ENCODE measurements at places on chromosomes 7 and 10. TPM values are rescaled to one million over a fixed set of nuclear protein-coding genes. Genes with fewer than 3 reads are reported as not detected.

- DNase-seq, result peak; percentile 50
Measured at GRCh38 chr7:117086788-117087187, 133.5 kb downstream of the ST7 start.

DNA sequence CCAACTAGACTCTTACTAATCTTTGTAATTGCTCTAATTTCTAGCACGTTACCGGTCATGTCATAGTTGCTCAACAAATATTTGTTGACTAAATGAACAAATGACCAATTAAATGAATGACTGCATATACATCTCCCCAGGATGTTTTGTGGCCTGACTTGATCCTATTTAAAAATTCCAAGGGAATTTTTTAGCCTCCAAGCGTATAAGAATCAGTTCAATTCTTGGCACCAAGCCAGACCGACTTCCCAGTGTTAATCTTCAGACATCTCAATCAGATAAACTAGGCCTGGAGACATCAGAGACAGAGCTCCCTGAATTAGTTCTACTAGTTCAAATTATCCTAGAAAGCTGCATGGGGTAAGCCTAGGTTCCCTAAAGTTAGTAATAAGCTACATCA is 96.0 kb downstream of the GSAP start:
- DNase-seq, result no peak

DNA sequence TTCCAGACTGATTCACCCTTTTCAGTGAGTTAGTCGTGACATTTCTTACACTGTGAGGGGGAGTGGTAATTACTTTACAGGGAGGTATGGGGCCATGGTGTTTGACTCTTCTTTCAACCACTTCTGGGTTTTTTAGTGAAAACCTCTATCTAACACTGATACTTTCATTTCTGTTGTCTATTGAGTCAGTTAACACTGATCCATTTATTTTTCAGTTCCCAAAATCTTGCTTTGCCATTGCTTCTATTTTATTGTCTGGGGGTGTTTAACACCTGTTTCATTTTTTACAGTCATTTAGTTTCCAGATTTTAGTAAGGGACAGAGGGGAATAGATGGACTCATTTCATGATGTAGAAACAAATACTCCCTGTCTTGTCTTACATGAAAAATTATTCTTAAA is 61.5 kb downstream of the HELLS start:
- DNase-seq, result no peak

DNA sequence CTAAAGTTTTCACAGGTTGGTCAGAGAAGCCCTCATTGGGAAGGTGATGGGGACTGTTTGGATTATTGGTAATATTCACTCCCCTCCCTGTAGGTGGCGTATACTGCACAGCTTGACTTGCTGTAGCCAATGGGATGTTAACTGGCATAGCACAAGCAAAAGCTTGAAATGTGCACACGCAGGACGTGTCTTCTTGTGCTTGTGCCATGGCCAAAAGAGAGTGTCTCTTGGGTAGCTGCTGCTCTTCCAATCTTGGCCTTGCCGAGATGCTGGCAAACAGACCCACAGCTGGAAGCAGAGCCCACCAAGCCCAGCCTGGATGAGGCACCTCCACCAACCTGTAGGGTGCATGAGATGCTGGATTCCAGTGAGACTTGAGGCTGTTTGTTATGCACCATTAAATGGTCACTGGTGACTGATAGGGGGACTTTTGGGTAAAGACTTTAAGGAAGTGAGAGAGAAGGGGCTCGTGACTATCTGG is 266.0 kb downstream of the GRID1 start:
- peak; percentile 49 for DNase-seq

GRCh38 chr10:21048068-21048467 is 151.0 kb upstream of the NEBL start:
- no peak for DNase-seq

DNA sequence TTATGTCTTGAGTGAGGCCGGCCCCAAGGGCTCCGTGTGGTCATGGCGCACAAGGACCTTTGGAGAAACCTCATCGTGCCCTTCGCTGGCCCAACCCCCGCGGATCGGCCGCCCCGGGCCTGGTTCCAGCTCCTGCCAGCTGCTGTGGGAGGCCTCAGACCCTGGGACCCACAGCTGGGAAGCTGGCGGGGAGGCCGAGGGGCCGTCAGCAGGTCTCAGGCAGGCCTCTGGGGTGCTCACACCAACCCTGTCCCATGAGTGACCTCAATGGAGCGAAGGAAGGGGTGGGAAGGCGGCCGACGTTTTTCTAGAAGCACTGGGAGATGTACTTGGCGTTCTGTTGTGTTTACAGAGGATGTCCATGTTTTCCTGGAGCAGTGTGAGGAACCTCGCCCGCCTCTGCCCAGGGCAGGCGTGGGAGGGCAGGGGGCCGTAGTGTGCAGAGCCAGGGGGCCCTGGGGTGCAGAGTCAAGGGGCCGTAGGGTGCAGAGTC is 18.6 kb upstream of the ADGRA1 start:
- DNase-seq, result no peak

DNA sequence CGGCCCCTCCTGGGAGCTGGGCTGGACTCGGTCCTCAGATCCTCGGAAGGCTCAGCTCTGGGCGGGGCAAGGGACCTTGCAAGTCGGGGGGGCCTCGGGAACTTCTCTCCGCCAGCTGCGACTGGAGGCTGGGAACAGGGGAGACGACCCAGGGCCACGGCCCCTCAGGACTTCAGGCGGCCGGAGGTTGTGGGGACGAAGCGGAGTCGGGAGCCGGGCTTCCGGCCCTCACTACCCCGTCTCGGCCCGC is 2.6 kb downstream of the ADIRF start:
- DNase-seq, result no peak

- DNase-seq, result no peak
Measured at GRCh38 chr7:145123502-145123901, 287.6 kb upstream of the TPK1 start.

- no peak for DNase-seq
Measured at GRCh38 chr10:132444877-132445351, 47.9 kb downstream of the PWWP2B start.

DNA sequence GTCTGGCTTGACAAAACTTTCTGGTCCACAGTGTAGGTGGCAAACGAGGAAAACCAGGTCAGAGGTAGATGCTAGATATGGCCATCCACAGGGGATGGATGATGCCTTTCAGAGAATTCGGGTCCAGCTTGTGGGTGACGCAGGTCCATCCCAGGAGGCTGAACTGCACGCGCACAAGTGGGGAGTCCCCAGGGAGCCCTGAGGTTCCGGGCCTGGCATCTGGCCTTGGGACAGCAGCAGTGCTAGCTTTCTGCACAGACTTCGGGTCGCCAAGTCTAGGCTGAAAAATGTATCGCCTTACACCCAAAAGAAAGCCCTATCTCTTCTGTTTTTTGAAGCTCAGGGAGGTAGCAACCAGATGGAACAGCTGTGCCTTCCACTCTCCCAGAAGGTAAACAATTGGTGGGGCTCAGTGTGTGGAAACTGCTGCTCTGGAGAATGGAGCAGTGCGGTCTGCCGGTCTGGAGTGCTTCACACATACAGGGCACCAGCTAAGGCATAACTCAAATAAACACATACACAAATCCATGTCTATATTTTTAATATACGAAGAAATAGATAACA is 119.3 kb upstream of the ACBD5 start:
- no peak for DNase-seq

DNA sequence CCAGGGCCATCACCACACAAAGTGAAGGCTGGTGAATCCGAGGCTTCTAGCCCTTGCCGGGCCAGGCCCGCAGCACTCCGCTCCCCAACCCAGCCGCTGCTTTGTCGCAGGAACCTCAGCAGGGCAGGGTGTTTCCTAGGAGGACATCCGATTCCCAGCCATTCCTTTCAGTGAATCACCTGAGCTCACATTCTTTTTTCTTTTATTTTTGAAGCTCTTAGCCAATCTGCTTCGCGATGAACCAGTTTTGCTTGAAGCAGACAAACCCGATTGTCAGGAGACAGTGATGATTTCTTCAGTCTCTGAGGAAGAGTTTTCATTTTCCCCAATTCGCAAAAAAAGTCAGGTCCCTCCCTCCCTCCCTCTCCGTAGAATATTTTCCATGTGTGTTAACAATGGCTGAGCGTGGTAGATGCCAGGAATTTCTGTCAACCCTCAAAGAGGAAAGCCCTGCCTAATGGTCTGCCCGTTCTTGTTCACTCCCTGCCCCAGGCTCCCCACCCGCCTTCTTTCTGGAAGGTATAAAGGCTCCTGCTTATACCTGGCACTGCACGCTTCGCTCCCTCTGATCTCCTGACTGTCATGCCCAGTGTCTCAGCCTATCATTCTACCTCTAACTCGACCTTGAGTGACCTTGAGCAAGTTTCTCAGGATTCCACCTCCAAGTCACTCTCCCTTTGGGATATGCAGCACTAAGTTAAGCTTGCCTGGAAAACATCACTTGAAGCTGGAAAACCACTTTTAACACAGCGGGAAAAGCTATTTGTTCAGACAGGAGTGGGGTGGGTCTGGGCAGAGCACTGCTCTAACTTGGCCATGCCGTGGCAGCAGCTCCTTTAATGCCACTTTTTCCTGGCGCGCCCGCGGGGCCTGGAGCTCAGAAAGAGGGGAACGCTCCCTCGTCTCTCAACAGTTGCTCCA is 35.1 kb downstream of the EGFR start:
- no peak for DNase-seq

DNA sequence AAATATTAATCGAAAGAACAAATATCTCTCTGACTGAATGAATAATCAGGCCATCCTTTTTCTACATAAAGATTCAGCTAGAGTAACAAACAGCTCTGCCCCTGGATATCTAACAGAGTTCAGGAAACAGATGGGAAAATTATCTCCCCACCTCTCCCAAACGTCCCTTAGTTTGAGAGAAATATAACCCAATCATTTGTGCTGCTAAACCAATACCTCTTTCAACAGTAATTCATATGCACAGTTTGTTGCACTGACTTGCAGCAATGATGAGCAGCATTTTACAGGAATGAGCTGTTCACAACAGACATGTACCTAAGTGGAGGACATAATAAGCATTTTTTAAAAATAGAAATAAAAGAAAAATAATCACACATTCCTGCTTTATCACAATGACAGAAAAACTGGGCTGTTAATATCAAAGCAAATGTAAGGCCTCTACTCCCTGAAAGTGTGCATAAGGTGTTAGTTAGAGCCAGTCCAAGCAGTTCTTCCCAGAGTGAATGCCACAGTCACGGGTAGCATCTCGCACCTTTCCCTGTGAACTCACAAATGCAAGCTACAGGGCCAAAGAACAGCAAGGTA is 2.3 kb downstream of the CREB3L2 start:
- DNase-seq, result no peak

DNA sequence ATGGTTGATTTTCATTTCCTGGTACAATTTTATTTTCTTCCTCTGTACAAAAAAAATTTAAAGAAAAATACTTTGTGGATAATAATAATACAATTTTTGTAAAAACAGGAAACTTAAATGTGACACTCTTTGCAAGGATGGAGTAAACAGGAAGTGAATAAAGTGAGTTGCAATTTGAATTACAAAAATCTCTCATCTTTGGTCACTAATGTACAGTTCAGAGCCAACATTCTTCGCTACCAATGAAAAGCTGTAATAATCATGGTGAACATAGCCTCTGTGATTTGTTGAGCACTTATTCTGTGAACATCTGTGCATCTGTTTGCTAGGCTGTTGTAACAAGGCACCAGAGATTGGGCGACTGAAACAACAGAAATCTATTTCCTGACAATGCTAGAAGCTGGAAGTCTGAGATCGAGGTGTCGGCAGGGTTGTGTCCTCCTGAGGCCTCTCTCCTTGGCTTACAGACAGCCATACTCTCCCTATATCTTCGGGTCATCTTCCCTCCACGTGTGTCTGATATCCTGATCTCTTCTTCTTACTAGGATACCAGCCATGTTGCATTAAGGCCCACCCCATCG is 295.3 kb upstream of the KLF6 start:
- no peak for DNase-seq

- DNase-seq, result no peak
Measured at GRCh38 chr10:121818599-121818998, 109.2 kb downstream of the ATE1 start.

DNA sequence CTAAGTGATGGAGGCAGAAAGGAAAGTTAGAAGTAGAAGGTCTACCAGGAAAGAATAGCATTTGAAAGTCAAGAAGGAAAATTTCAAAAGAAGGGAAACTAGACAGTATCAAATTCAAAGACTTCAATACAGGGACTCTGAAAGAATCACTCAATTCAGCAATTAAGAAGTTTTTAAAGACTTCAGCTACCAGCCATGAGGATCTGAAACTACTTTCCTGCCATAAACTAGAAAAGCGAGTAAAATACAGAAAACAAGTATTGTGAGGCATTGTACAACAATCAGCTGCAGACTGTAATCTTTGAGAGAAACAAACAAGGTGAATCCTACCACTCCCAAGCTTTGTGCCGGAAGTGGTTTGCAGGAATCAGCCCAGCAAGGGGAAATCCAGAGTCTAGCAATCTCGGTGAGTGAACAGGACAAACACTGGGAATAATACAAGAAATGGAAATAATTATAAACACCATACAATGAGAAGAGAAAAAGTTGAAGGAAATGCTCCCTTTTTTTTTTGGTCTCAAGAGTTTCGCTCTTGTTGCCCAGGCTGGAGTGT is 62.4 kb downstream of the ARHGAP12 start:
- DNase-seq, result no peak

DNA sequence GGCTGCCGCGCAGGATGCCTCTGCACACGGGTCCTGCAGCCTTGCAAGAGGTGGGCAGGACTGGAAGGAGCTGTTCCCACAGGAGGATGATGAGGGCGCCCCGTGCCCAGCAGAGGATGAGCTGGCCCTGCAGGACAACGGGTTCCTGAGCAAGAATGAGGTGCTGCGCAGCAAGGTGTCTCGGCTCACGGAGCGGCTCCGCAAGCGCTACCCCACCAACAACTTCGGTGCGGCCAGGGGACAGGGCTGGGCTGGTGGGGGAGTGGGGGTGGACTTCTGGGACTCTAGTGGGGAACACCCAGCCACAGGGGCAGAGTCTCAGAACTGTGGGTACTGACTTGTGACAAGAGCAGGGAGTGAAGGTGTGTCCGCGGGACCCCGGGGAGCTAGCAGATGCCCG is 16.0 kb downstream of the ZFYVE27 start:
- DNase-seq, result no peak

DNA sequence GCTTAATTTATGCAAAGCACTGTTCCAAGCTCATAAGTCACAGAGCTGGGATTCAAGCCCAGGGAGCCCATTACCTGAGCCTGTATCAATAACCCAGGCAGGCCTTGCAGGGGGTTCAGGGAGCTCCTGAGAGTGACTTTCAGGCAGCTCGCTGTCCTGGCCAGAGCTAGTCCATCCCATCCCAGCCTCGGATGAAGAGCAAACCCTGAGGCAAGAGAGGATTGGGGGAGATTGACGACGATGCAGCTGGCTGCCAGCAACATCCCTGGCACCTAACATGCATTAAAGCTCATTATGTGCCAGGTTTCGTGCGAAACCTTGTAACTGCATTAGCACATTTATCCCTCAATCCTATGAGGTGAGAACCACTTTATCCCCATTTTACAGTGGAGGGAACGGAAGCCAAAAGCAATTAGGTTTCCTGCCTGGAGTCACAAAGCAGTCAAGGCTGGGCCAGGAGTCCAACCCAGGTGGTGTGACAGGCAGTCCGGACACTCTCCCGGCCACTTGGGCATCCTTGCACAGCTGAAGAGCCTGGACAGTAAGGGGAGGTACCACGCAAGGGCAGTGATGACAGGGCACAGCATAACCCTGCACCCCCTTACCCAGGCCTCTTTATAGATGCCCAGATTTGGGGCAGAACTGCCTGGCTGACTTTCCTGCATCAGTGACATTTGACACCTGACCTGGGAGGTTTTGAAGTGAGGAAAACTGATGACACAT is 129.8 kb upstream of the CHST15 start:
- no peak for DNase-seq

Gene HOXA3
- 14.3 TPM for total RNA-seq

Gene CHCHD2
- 442 TPM for total RNA-seq

Gene GAD2
- not detected for total RNA-seq

Gene CADPS2
- under 0.01 TPM for total RNA-seq

Gene UPF2
- 12.1 TPM for total RNA-seq

Gene LYZL2
- total RNA-seq, result not detected

Gene CLRN3
- total RNA-seq, result not detected

Gene SHTN1
- 0.54 TPM for total RNA-seq

All from hematopoietic multipotent progenitor cell (in vitro differentiated cells).